Activated CD4-positive, alpha-beta T cell treated with anti-CD3 and anti-CD28 coated beads for 36 hours (primary cell): ENCODE measurements at places on chromosomes 16 and 17. TPM values are rescaled to one million over a fixed set of nuclear protein-coding genes. Genes with fewer than 3 reads are reported as not detected.
A peak's percentile ranks its signal among the peaks of the same experiment; 100 is the strongest.

Gene C1QL1
- 0.83 TPM for total RNA-seq

Gene KRT15
- not detected for total RNA-seq

Gene TNFRSF13B
- total RNA-seq = not detected

Gene LAT
- total RNA-seq = 200 TPM

Gene FOXF1
- not detected for total RNA-seq

Gene NBR1
- total RNA-seq = 52.8 TPM

Gene FOXJ1
- 0.47 TPM for total RNA-seq

- no peaks in the 10 kb centered on the region for H3K27me3 ChIP-seq
- H3K4me3 ChIP-seq = no peak overlapping the region
- no peaks in the 10 kb centered on the region for H3K4me1 ChIP-seq
- no peak for DNase-seq
- no peak overlapping the region for H3K27ac ChIP-seq
Measured at GRCh38 chr16:9330095-9330494, 238.7 kb downstream of the HAPSTR1 start.

DNA sequence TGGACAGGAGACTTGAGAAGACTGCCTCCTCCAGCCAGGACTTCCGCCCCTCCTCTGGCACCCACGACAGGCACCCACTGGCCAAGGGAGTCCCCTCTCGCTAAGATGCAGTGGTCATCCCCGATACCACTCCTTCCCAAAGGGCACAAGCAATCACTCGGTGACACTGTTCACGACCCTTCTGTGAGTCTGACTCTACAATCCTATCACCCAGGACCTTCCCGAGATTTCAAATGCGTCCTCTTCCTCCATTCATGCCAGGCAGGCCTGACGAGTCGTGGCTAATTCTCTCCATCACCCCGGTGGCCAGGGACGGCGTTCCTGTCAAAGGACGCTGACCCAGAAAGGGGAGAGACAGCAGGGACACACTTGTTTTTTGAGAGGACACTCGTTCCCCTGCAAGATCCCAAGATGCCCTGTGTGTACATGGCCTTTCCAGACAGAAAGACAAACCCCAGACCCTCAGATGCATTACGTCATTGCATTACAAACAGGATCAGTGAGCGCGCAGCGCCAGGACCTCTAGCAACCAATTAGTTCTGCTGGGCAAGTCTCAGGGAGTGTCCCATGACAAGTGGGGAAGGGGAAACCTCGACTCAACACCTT, 12.2 kb downstream of the FBXO31 start:
- H3K4me3 ChIP-seq = no peak overlapping the region
- peaks cover 46% of the 10 kb centered on the region for H3K4me1 ChIP-seq
- no peak overlapping the region for H3K27ac ChIP-seq
- no peaks in the 10 kb centered on the region for H3K27me3 ChIP-seq

DNA sequence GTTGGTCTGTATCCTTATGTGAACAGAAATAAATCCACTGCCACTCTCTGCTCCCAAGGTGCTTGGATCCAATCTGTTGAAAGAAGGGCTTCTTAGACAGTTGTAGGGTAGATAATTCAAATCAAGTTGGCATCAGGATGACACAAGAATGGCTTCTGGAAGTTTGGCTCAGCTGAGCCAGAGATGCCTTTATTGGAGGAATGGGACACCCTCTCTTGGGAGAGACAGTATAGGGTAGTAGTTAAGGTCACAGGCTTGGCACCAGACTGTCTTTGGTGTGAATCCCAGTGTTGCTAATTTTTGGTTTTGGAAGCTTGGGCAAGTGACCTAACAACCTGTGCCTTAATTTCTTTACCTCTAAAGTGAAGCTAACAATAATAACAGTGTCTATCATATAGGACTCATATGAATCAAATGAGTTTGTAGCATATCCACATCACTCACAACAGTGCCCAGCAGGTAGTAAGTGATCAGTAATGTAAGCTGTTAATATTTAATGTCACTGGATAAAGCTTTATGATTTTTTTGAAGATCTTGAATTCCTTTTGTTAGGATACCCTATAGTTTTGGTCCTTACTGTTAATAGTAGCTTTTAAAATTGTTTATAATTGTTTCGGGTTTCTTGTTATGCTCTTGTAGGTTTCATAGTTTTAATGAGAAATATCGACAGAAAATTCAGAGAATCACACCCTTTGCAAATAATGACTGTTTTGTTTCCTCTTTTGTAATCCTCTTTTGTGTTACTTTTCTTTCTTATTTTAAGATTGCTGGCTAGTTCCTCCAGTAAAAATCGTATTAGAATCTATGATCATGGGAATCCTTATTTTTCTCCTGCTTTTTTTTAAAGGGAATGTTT, 19.1 kb downstream of the ZNRF1 start:
- H3K4me1 ChIP-seq = peaks cover 32% of the 10 kb centered on the region
- H3K4me3 ChIP-seq = no peak overlapping the region
- H3K36me3 ChIP-seq = peaks cover 28% of the 10 kb centered on the region
- no peaks in the 10 kb centered on the region for H3K27me3 ChIP-seq
- DNase-seq = no peak

DNA sequence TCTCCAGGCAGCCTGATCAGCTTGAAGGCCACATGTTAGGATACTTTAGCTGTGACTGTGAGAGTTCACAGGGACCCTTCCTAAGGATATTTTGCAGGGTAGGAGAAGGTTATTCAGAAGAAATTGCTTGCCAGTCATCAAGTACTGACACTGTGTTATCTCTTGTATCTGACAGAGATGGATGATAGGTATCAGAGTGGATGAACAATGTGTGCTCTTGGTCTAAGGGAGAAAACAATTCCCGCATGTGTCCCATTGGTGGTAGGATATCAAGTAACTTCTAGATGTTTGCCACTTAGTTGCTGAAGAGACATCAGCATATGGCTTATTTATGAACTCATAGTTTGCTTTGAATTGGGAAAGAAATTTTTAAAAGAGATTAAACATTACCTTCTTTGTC, 219.3 kb downstream of the SPECC1 start:
- H3K4me1 ChIP-seq = peaks cover 38% of the 10 kb centered on the region
- no peaks in the 10 kb centered on the region for H3K36me3 ChIP-seq
- DNase-seq = no peak
- no peak overlapping the region for H3K27ac ChIP-seq
- H3K27me3 ChIP-seq = no peaks in the 10 kb centered on the region
- no peak overlapping the region for H3K4me3 ChIP-seq

DNA sequence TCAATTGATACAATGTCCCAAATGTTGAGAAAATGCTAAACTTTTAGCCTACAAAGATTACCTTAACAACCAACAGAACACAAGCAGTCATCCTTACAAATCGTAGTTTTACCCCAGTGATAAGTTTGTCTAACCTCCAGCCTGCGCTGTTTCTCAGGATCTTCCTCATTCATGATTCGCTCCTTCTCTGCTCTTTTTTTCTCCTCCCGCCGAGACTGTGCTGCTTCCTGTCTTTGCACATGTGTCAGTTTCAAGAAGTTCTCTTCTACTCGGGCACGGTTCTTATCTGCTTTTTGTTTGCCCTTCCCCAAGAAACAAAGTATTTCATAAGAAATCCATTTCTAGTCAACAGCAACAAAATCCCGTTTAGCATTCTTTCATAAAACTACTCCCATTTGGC, 10.2 kb upstream of the STRADA start:
- peaks cover 21% of the 10 kb centered on the region for H3K4me1 ChIP-seq
- H3K36me3 ChIP-seq = peaks cover 50% of the 10 kb centered on the region
- DNase-seq = peak; percentile 48
- H3K27me3 ChIP-seq = no peaks in the 10 kb centered on the region

DNA sequence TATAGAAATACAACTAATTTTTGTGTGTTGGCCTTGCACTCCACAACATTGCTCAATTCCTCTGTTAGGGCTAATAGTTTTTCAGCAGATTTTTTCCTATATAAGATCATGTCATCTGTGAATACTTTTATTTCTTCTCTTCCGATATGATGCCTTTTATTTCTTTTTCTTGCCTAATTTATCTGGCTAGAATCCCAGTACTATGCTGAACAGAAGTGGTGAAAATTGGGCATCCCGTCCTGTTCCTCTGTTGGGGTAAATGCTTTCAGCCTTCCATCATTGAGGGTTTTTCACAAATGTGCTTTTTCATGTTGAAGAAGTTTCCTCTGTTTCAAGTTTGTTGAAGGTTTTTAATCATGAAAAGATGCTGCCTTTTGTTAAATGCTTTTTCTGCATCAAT, 22.7 kb upstream of the TNFRSF13B start:
- H3K4me1 ChIP-seq = peaks cover 16% of the 10 kb centered on the region
- H3K27me3 ChIP-seq = no peaks in the 10 kb centered on the region
- no peak overlapping the region for H3K27ac ChIP-seq
- DNase-seq = no peak

DNA sequence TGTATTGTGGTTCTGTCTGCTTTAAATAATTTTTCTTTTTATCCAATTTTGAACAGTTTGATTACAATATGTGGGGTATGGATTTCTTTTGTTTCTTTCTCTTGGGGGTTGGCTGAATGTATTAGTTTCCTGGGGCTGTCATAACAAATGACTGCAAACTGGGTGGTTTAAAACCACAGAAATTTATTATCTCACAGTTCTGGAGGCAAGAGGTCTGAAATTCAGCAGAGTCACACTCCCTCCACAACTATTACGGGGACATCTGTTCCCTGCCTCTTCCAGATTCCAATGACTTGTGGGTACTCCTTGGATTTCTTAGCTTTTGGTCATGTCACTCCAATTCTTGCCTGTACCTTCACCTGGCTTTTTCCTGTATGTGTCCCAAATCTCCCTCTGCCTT, 23.7 kb downstream of the COX11 start:
- peaks cover 16% of the 10 kb centered on the region for H3K27me3 ChIP-seq
- DNase-seq = no peak
- peaks cover 3% of the 10 kb centered on the region for H3K36me3 ChIP-seq
- no peak overlapping the region for H3K27ac ChIP-seq
- H3K4me1 ChIP-seq = peaks cover 4% of the 10 kb centered on the region

DNA sequence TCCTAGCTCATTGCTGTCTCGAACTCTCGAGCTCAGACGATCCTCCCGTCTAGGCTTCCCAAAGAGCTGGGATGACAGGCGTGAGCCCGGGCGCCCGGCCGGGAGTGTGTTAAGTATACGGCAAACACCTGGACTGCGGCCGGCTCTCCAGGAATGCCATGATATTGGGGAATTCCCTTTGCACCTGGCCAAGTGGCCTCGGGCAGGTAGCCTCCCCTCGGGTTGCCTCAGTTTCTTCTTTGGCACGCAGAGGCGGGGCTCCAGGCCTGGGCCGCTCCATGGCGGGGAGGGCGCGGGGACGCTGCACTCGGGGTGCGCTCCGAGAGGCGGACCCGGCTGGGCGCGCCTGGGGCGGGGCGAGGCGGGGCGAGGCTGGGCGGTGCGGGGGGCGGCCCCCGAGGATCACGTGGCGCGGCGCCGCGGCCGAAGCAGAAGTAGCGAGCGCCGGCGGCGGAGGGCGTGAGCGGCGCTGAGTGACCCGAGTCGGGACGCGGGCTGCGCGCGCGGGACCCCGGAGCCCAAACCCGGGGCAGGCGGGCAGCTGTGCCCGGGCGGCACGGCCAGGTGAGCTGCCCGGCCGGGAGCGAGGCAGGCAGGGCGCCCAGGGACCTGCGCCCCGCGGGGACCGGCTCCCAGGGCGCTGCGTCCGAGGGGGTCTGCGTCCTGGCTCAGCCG, at the start of gene PLCG2:
Gene PLCG2, plus strand, starts transcription at position 431 of the 675 bp plus-strand sequence. CDS start 6,699 bp downstream, outside the sequence.
- peaks cover 38% of the 10 kb centered on the region for H3K27me3 ChIP-seq
- no peak within 1 kb of the TSS for H3K27ac ChIP-seq
- DNase-seq = peak; percentile 83
- peaks cover 6% of the 10 kb centered on the region for H3K4me1 ChIP-seq
- no peaks in the 10 kb centered on the region for H3K36me3 ChIP-seq

DNA sequence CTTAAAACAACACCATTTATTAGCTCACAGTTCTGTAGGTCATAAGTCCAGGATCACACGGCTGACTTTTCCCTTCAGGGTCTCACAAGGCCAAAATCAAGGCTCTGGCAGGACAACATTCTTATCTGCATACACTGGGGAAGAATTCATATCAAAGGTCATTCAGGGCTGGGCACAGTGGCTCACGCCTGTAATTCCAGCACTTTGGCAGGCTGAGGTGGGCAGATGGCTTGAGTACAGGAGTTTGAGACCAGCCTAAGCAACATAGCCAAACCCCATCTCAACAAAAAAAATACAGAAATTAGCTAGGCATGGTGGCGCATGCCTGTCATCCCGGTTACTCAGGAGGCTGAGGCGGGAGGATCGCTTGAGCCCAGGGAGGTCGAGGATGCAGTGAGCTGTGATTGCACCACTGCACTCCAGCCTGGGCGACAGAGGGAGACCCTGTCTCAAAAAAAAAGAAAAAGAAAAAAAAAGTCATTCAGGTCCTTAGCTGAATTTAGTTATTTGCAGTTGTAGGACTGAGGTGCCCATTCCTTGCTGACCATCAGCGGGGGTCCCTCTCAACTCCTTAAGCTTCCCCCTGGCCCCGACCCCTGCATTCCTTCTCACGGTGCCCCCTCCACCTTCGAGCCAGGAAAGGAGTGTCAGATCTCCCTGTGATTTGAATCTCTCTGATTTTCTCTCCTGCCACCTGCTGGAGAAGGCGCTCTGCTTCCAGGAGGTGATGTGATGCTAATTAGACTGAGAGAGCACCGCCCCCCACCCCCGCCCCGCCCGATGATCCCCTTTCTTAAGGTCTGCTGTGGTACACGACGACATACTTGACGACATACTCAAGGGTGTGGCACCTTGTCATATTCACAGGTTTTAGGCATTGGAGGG, 91.8 kb upstream of the CLEC18A start:
- no peak overlapping the region for H3K4me3 ChIP-seq
- H3K4me1 ChIP-seq = no peaks in the 10 kb centered on the region
- peak; percentile 32 for DNase-seq
- H3K27ac ChIP-seq = no peak overlapping the region
- H3K36me3 ChIP-seq = peaks cover 5% of the 10 kb centered on the region
- no peaks in the 10 kb centered on the region for H3K27me3 ChIP-seq
